ENCODE measurements at places on chromosomes 6 and 20. TPM values are rescaled to one million over a fixed set of nuclear protein-coding genes. Genes with fewer than 3 reads are reported as not detected.

Gene SLC22A2
- not detected for total RNA-seq

GRCh38 chr6:113364766-113365165 is 492.4 kb upstream of the MARCKS start:
- H3K4me3 ChIP-seq, result no peak overlapping the region
- H3K36me3 ChIP-seq, result no peaks in the 10 kb centered on the region
- DNase-seq, result no peak
- H3K27ac ChIP-seq, result no peak overlapping the region

DNA sequence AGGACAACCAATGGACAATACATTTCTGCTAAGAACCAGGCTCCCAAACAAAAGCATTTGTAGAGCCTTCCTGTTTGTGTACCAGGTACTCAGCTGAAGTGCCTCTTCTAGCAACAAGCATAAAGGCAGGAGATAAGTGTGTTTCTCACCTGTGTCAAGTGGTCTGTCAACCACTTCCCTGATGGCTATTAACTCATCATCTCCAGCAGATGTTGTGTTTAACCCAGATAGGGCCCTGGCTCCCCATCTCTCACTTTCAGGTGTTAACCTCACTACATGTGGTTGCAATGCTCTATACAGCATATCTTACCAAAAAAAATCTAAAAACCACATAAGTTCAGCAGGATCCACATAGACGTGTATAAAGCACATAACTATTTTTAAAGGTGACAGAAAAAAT is 9.6 kb upstream of the IL17A start:
- DNase-seq, result no peak
- no peaks in the 10 kb centered on the region for H3K36me3 ChIP-seq
- H3K4me1 ChIP-seq, result no peaks in the 10 kb centered on the region
- no peaks in the 10 kb centered on the region for H3K27me3 ChIP-seq

Gene FRK
- 10.7 TPM for total RNA-seq

DNA sequence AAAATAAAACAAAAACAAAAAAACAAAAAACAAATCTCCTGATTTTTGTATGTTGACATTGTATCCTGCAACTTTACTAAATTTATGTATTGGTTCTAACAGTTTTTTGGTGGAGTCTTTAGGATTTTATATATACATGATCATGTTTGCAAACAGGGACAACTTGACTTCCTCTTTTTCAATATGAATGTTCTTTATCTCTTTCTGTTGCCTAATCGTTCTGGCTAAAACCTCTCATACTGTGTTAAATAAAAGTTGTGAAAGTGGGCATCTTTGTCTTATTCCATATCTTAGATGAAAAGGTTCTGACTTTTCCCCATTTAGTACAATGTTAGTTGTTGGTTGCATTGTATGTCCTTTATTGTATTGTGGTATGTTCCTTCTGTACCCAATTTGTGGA is 261.7 kb upstream of the NOX3 start:
- H3K4me3 ChIP-seq, result no peak overlapping the region
- H3K36me3 ChIP-seq, result no peaks in the 10 kb centered on the region
- no peaks in the 10 kb centered on the region for H3K4me1 ChIP-seq
- no peak overlapping the region for H3K27ac ChIP-seq
- no peak for DNase-seq
- no peaks in the 10 kb centered on the region for H3K27me3 ChIP-seq

Gene FILIP1
- total RNA-seq, result 0.75 TPM

DNA sequence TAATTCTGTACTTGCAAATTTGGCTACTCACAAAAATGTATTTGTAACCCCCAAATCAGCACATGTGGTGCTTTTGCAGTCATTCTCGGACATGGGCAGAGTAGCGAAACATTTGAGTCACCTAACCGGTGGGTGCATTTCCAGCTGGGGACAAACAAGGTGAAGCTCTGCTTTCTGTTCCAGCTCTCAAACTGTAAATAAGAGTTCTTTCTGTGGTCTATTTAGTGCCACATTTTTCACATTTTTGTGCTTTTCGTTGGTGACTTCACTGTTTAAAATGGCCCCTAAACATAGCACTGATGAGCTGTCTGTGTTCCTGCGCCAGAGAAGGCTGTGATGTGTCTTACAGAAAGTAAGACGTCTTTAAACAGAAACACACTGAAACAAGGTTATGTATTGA is 244.5 kb downstream of the CDC5L start:
- H3K36me3 ChIP-seq, result no peaks in the 10 kb centered on the region
- H3K27me3 ChIP-seq, result peaks cover 46% of the 10 kb centered on the region
- H3K27ac ChIP-seq, result no peak overlapping the region
- no peak overlapping the region for H3K4me3 ChIP-seq
- DNase-seq, result no peak
